ENCODE measurements at places on chromosomes 11 and 22. TPM values are rescaled to one million over a fixed set of nuclear protein-coding genes. Genes with fewer than 3 reads are reported as not detected.

Gene NCAM1
- total RNA-seq = 33.3 TPM

Gene HSCB
- 16.4 TPM for total RNA-seq

Gene RAB3IL1
- total RNA-seq = 65.8 TPM

Gene VWCE
- total RNA-seq = 11.1 TPM

DNA sequence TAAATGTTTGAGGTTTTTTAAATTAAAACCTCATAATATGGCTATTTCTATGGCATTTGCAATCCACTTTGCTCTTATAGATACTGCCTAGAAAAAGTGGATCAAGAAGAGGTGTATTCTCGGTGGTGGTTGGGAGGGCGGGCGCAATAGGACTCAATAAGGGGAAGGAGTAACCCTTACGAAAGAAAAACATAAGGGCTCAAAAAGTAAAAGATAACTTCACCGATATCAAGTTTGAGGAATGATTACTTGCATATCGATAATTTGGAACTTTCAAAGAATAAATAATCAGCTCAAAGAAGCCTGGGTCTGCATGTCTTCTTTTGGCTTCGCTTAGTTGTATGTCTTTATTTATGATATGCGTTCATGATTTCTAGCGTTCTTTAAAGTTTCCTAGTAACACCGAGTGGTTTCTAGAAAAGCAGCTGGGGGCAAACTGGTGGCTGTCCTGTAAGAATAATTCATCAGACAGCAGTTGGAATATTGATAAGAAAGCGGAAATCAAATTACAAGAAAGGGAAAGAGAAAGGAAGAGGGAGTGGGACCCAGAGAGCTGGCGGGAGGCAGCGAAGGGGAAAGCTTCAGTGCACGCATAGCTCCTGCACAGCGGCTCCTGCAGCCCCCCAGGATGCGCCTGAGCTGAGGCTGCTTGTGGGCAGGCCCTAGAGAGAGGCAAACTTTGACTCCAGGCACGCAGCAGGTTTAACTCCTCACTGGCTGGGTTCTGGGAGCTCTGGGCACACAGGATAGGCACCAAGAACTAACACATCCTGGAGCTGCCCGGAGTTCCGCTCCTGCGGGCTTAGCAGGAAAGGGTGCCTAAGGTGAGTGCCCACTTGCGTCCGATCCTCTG is 9.1 kb upstream of the FLI1 start:
- peaks cover 2% of the 10 kb centered on the region for H3K4me1 ChIP-seq
- H3K4me3 ChIP-seq = no peak overlapping the region
- H3K27ac ChIP-seq = no peak overlapping the region
- DNase-seq = no peak
- no peaks in the 10 kb centered on the region for H3K27me3 ChIP-seq

DNA sequence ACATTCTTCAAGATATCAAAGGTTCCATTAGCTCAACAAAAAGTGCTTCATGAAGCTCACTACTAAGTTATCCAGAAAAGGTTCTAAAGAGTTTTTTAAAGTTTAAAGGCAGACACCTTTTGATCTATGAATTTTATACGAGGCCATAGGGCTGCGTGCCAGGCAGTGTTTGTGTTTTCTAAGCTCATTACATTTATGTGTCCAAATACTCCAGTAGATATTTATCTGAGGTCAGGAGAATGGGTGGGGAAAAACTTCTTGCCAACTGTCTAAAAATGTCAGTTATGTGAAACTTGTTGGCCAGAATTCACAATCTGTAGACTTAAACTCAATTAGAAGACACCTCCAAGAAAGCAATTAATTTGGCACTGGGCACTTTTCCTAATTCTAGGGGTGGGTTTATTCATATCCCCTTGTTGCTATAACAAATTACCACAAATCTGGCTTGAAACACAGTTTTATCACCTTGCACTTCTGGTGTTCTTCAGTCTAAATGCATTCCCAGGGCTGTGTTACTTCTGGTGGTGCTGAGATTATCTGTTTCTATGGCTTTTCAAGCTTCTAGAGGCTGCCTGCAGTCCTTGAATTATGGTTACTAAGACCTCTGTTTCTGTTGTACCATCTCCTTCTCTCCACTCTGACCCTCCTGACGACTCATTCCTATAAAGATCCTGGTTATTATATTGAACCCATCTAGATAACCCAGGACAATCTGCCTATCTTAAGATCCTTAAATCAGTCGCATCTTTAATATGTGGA is 1030.4 kb upstream of the CNTN5 start:
- H3K4me1 ChIP-seq = no peaks in the 10 kb centered on the region
- no peak overlapping the region for H3K27ac ChIP-seq
- no peak for DNase-seq
- H3K27me3 ChIP-seq = no peaks in the 10 kb centered on the region

GRCh38 chr11:119533921-119534736 is 111.2 kb upstream of the THY1 start:
- no peak overlapping the region for H3K27ac ChIP-seq
- no peaks in the 10 kb centered on the region for H3K27me3 ChIP-seq
- no peak overlapping the region for H3K4me3 ChIP-seq
- DNase-seq = peak; percentile 70
- H3K4me1 ChIP-seq = no peaks in the 10 kb centered on the region
- H3K36me3 ChIP-seq = no peaks in the 10 kb centered on the region

- H3K4me3 ChIP-seq = no peak overlapping the region
- H3K27me3 ChIP-seq = no peaks in the 10 kb centered on the region
- H3K36me3 ChIP-seq = no peaks in the 10 kb centered on the region
Observed at GRCh38 chr11:62892077-62892922, 11.6 kb downstream of the SLC3A2 start.

GRCh38 chr11:19196432-19196831 is 5.4 kb downstream of the CSRP3 start:
- no peaks in the 10 kb centered on the region for H3K4me1 ChIP-seq
- H3K27me3 ChIP-seq = no peaks in the 10 kb centered on the region
- no peaks in the 10 kb centered on the region for H3K36me3 ChIP-seq
- H3K4me3 ChIP-seq = no peak overlapping the region
- DNase-seq = no peak
- H3K27ac ChIP-seq = no peak overlapping the region

DNA sequence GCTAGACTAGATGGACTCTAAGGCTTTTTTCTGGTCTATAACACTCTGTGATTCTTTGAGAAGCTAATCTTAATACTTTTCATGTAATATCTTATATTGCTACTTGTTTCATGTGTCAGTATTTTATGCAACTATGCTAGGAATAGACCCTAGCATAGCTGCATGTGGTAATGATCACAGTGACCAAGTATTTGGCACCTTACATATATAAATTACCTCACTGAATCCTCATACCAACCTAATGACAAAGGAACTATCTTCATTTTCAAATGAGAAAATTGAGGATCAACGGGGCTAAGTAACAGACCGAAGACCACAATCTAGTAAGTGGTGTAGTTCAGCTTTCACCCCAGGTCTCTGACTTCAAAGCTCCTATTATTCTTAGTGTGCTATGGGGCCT is 327.3 kb upstream of the PITPNB start:
- DNase-seq = no peak
- peaks cover 13% of the 10 kb centered on the region for H3K4me1 ChIP-seq
- H3K27me3 ChIP-seq = no peaks in the 10 kb centered on the region
- peak overlapping the region; percentile 32 for H3K27ac ChIP-seq
- H3K36me3 ChIP-seq = no peaks in the 10 kb centered on the region
- H3K4me3 ChIP-seq = no peak overlapping the region

DNA sequence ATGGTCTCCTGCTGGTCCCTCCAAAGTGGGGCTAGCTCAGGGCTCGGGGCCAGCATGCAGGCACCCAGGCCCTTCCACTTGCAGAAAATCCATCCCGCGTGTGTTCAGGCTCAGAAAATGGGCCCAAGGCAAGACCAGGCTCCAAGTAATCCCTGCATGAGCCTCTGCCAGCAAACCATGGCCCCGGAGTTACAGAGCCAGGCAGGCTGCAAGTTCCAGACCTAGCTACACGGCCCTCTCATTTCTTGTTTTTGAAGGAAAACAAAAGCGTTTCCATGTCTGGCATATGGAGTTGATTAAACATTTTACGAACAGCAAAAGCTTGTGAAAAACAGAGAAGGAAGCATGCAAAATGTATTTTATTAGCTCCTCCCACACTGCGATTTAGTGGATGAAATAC is 29.7 kb downstream of the KIAA0930 start:
- no peaks in the 10 kb centered on the region for H3K27me3 ChIP-seq
- DNase-seq = no peak
- H3K36me3 ChIP-seq = no peaks in the 10 kb centered on the region
- no peak overlapping the region for H3K27ac ChIP-seq
- peaks cover 15% of the 10 kb centered on the region for H3K4me1 ChIP-seq
- H3K4me3 ChIP-seq = no peak overlapping the region

DNA sequence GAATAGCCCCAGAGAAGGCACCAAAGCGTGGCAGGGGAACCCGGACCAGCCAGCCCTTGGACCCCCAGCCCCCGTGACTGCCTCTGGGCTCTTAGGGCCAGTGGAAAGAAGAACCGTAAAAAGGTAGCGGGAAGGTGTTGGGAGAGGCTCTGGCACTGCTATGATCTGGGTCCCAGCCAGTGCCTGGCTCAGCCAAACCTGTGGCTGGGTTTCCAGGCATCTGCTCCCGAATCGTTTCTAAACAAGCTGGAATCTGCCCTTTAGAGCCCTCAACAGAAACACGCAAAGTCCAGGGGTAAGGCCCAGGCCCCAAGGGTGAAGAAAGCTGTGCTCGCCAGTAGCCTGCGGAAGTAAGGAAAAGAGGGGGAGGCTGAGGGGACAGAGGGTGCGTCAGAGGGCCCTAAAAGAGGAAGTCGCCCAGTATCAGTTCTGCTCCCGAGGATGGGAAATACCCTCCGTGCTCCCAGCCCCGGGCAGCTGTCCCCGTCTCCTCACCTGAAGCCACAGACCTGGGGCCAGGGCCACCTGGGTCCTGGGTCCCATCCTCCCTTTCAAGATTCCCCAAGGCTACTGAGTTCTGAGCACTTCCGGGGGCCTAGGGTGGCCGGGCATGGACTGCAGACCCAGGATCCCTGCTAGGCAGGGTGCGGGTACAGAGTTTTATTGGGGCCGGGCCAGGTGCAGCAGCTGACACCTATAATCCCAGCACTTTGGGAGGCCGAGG is 24.7 kb downstream of the IL10RA start:
- no peaks in the 10 kb centered on the region for H3K4me1 ChIP-seq
- DNase-seq = peak; percentile 56
- no peak overlapping the region for H3K4me3 ChIP-seq
- H3K27me3 ChIP-seq = no peaks in the 10 kb centered on the region
- H3K36me3 ChIP-seq = no peaks in the 10 kb centered on the region

DNA sequence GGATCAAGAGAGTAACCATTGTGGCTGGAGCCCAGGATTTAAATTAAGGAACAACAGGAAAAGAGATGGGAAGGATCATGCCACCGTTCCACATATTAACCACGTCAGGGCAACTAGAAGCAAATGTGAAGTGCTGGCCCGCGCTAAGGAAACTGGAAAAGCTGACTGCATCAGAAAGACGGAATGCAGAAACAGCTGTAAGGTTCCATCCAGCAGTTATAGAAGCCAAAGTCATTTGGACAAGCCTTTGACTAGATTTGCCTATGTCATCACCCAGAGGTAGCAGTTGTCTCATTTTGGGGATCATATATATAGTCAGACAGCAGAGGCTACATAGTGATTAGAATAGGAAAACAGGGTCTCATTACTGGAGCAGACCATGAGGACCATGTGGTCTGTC is 43.0 kb upstream of the CRTAM start:
- no peak overlapping the region for H3K27ac ChIP-seq
- no peak overlapping the region for H3K4me3 ChIP-seq
- no peaks in the 10 kb centered on the region for H3K36me3 ChIP-seq
- H3K4me1 ChIP-seq = no peaks in the 10 kb centered on the region
- DNase-seq = no peak

- H3K4me3 ChIP-seq = no peak overlapping the region
- peaks cover 22% of the 10 kb centered on the region for H3K4me1 ChIP-seq
- H3K27me3 ChIP-seq = no peaks in the 10 kb centered on the region
- DNase-seq = no peak
- H3K27ac ChIP-seq = no peak overlapping the region
Observed at GRCh38 chr11:94185416-94186084, 56.9 kb downstream of the PANX1 start.

GRCh38 chr11:9896902-9897301 is 233.0 kb downstream of the SWAP70 start:
- H3K27me3 ChIP-seq = no peaks in the 10 kb centered on the region
- no peaks in the 10 kb centered on the region for H3K36me3 ChIP-seq
- no peak for DNase-seq
- no peak overlapping the region for H3K4me3 ChIP-seq
- H3K4me1 ChIP-seq = no peaks in the 10 kb centered on the region
- H3K27ac ChIP-seq = no peak overlapping the region

DNA sequence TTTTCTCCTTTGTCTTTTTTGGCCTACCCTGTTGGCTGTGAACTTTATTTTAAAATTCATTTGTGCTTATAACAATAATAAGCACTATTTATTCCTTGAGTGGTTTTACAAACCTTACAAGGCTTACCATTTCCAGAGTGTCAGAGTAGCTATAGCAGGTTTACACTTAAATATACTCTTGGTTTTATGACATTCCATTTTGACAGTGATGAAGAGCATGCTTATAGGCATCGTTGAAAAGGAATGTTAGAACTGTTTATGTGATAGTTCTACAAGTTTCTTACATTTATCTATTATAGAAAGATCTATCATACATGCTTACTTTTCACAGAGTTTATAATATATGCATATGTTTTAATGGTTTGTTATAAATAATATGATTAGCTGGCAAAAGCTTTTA is 84.1 kb downstream of the PDE3B start:
- H3K36me3 ChIP-seq = no peaks in the 10 kb centered on the region
- no peak for DNase-seq
- no peak overlapping the region for H3K27ac ChIP-seq
- no peak overlapping the region for H3K4me3 ChIP-seq

- H3K27me3 ChIP-seq = no peaks in the 10 kb centered on the region
- H3K27ac ChIP-seq = no peak overlapping the region
- no peaks in the 10 kb centered on the region for H3K4me1 ChIP-seq
- no peaks in the 10 kb centered on the region for H3K36me3 ChIP-seq
- H3K4me3 ChIP-seq = no peak overlapping the region
- DNase-seq = no peak
Observed at GRCh38 chr11:72141066-72141465, 5.5 kb downstream of the FOLR3 start.

- no peak overlapping the region for H3K27ac ChIP-seq
- no peak overlapping the region for H3K4me3 ChIP-seq
- no peaks in the 10 kb centered on the region for H3K4me1 ChIP-seq
Observed at GRCh38 chr22:47372596-47373385, 610.3 kb downstream of the TBC1D22A start.

Measured in testis (tissue), 5 donors.